ENCODE measurements at places on chromosomes 3 and 15.

- no peak for DNase-seq
Measured at GRCh38 chr3:43559961-43560360, 61.9 kb downstream of the ANO10 start.

DNA sequence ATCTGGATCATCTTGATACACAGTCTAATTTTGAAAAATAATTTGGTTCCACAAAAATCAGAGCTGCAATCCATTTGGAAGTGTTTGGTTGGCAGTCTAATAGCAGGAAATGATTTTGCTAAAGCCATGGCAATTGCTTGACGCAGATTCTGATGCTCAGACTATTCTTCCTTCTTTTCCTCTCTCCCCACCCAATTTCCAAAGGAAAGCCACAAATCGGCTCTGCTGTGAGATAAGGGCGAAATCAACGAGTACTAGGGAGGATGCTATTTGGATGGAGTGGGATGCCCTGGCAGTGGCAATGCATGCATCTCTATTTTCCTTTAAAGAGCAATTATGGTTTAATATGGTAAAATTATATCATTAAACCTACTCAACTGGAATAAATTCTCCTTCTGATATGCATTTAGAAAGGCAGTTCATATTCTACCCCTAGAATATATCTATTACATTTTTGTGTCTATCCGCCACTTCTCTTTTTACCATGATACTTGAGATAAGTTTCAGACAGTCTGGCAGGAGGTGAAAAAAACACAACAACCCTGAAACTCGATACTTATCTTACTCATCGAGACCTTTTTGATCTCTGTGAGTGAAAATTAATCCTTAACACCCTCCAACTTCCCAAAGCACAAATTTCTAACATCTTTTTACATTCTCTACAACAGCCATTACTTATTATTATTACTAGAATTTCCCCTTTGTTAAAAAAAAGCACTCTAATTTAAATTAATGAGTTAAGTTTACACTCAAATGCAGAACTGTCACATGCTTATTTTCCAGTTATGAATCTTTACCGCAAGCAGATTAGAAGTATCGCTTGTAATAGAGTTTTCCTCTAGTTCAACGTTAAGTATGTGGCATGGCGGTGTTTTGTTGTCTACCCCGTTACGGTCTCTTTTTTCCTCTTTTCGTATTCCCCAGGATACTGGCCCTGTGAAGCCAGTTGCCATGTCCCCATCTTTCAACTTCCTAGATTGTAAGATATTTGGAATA lies 433.3 kb downstream of the FOXP1 start:
- no peak for DNase-seq

DNA sequence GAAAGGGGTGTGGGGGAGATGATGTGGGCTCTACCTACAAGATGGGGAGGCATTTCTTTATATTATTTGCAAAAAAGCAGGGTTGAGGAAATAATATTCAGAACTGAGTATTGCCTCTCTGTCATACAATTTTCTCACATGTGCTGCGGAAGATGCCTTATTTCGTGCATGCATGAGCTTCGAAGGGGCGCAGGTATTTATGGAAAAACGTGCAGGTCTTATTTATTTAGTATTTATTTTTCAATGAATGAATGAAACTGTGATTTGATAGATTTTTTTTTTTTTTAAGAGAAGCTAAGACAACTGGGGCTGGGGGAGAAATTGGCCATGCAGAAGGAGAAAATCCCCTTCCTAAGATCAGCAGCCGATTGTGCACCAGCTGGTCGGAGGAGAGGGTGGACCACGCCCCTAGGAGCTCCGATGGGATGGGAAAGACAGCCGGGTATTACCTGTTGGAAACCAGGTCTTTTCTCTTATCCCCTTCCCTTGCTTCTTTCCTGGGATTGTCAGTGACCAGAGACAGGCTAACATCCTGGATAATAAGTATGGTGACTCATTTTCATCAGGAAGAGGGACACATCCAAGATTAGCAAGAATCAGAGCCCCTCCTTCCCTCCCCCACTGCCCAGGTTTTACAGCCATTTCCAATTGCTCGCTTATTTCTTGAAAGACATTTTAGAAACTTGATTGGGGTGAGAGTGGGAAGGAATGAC lies 875 bp downstream of the GAP43 start:
- DNase-seq, result no peak

DNA sequence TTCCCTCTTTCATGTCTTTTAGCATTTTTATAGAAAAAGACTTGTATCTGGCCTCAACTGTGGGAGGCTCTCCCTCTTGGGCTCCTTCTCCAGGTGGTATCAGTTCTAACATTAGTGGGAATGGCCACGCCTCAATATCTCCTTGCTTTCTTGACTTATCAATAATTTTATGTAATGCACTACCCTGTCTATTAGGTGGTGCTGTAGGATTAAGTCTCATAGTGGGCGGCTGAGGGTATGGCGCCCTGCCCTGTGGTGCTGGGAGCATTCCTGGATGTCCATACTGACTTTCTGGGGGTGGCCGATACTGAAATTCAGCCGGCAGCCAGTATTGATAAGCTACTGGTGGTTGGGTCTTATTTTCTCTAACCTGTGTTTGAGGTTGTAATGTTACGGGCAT lies 8.7 kb upstream of the RPUSD3 start:
- DNase-seq, result no peak

- no peak for DNase-seq
Measured at GRCh38 chr15:35756623-35757022, 210.7 kb upstream of the DPH6 start.

GRCh38 chr15:88985547-88986393 lies 72.6 kb upstream of the MFGE8 start:
- DNase-seq, result no peak

- no peak for DNase-seq
Measured at GRCh38 chr3:134364061-134364935, 9.9 kb downstream of the AMOTL2 start.

- no peak for DNase-seq
Measured at GRCh38 chr3:140636406-140637138, 41.3 kb upstream of the TRIM42 start.

Data from GM12891 (cell line).